Activated naive CD8-positive, alpha-beta T cell treated with anti-CD3 and anti-CD28 coated beads for 36 hours (primary cell): ENCODE measurements at places on chromosomes 11 and 22. TPM values are rescaled to one million over a fixed set of nuclear protein-coding genes. Genes with fewer than 3 reads are reported as not detected.
A peak's percentile ranks its signal among the peaks of the same experiment; 100 is the strongest.

Gene RAG1
- 0.43 TPM for total RNA-seq

GRCh38 chr22:36068776-36069344 is 40.2 kb upstream of the RBFOX2 start:
- H3K4me3 ChIP-seq: no peak overlapping the region
- no peaks in the 10 kb centered on the region for H3K36me3 ChIP-seq
- no peak overlapping the region for H3K27ac ChIP-seq
- peaks cover 7% of the 10 kb centered on the region for H3K4me1 ChIP-seq

- no peaks in the 10 kb centered on the region for H3K36me3 ChIP-seq
- no peak for DNase-seq
- H3K4me3 ChIP-seq: no peak overlapping the region
- no peak overlapping the region for H3K27ac ChIP-seq
- H3K4me1 ChIP-seq: no peaks in the 10 kb centered on the region
Observed at GRCh38 chr11:92611157-92611556, 358.3 kb upstream of the MTNR1B start.

Gene LDLRAD3
- 0.24 TPM for total RNA-seq

Gene TRPM5
- total RNA-seq: not detected

Gene XBP1
- 111 TPM for total RNA-seq

Gene UPK3A
- not detected for total RNA-seq

GRCh38 chr11:110349138-110349996 is 53.0 kb upstream of the RDX start:
- H3K27me3 ChIP-seq: no peaks in the 10 kb centered on the region
- peak; percentile 82 for DNase-seq
- H3K27ac ChIP-seq: peak overlapping the region; percentile 96
- peaks cover 49% of the 10 kb centered on the region for H3K4me1 ChIP-seq

Gene CNTF
- 3.3 TPM for total RNA-seq

GRCh38 chr11:115636753-115637527 is 132.7 kb upstream of the CADM1 start:
- no peak overlapping the region for H3K27ac ChIP-seq
- no peaks in the 10 kb centered on the region for H3K4me1 ChIP-seq
- H3K4me3 ChIP-seq: no peak overlapping the region
- no peak for DNase-seq
- no peaks in the 10 kb centered on the region for H3K27me3 ChIP-seq
- H3K36me3 ChIP-seq: no peaks in the 10 kb centered on the region

GRCh38 chr11:32830413-32830738 is 649 bp downstream of the PRRG4 start:
- peak overlapping the region; percentile 69 for H3K4me3 ChIP-seq
- DNase-seq: no peak
- H3K4me1 ChIP-seq: peaks cover 16% of the 10 kb centered on the region
- peaks cover 44% of the 10 kb centered on the region for H3K27me3 ChIP-seq
- peak overlapping the region; percentile 34 for H3K27ac ChIP-seq

Gene PANX3
- not detected for total RNA-seq

GRCh38 chr22:49366437-49366836 is 461.2 kb downstream of the BRD1 start:
- H3K27me3 ChIP-seq: peaks cover 20% of the 10 kb centered on the region
- no peak overlapping the region for H3K27ac ChIP-seq
- no peaks in the 10 kb centered on the region for H3K36me3 ChIP-seq
- no peak overlapping the region for H3K4me3 ChIP-seq
- DNase-seq: no peak

Gene RCOR2
- 0.82 TPM for total RNA-seq

Gene P2RY2
- total RNA-seq: not detected

Gene MS4A7
- total RNA-seq: not detected

DNA sequence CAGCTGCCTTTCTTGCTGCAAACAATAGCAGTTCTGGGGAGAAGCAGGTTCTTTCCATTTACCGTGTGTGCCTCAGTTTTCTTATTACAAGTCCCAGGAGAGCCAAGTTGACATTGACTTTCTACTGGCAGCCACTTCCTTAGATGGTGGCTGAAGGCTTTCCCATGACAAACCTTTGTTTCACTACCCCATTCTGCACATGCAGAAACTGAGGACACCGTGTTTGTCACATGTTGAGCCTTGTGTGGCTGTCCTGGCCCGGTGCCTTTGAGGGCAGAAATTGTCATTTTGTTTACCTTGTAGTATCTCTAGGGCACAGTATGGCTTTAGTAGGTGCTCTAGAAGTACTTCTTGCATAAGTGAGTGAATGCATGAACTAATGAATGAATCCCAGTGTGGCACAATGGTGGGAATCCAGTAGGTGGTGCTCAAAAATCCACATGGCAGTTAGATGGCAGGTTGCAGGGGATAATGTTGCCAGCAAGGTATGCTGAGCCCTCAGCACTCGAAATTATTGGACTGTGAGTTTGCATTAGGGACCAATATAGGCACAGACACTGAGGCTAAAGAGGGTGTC is 101.6 kb downstream of the CSNK2A3 start:
- no peaks in the 10 kb centered on the region for H3K27me3 ChIP-seq
- H3K27ac ChIP-seq: no peak overlapping the region
- peaks cover 1% of the 10 kb centered on the region for H3K36me3 ChIP-seq
- no peak for DNase-seq
- no peak overlapping the region for H3K4me3 ChIP-seq
- H3K4me1 ChIP-seq: peaks cover 2% of the 10 kb centered on the region

DNA sequence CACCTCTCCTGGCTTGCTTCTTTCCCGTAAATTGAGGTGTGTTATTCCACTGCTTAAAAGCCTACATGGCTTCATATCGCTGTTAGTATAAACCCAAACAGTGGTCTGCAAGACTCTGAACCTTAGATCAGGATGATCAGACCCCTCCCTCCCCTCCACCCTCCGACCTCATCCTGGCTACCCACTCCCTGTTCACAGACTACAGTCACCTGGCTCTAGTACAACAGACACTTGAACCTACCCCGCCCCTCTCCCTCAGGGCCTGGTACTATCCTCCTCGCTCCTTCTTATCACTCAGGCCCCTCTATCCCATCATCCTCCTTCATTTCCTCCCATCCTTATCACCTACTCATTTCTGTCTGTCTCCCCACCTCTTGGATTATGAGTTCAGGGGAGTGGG is 20.1 kb downstream of the PTPRJ start:
- H3K27me3 ChIP-seq: no peaks in the 10 kb centered on the region
- peaks cover 9% of the 10 kb centered on the region for H3K36me3 ChIP-seq
- H3K27ac ChIP-seq: peak overlapping the region; percentile 93
- H3K4me1 ChIP-seq: peaks cover 58% of the 10 kb centered on the region
- DNase-seq: no peak

DNA sequence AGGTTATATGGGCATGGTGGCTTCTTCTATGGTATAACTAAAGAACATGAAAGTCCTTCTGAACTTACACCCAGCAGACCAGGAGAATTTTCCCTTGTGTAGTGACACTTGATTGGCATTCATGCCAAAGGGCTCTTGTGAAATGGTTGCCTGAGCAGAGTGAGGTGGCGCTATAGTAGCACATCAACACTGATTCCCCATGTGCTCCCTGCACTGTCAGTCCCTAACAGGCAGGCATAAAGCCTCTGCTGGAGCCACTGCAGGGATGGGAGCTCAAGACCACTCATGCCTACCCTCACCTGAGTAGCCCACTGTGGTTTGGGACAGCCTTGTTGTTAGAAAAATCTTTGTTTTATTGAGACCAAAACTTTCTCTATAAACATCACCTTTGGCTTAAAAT is 92.6 kb upstream of the LIN7C start:
- no peaks in the 10 kb centered on the region for H3K27me3 ChIP-seq
- no peak overlapping the region for H3K27ac ChIP-seq
- H3K4me3 ChIP-seq: no peak overlapping the region
- H3K36me3 ChIP-seq: peaks cover 7% of the 10 kb centered on the region
- no peak for DNase-seq

- peaks cover 69% of the 10 kb centered on the region for H3K4me1 ChIP-seq
- H3K27ac ChIP-seq: no peak overlapping the region
- H3K27me3 ChIP-seq: no peaks in the 10 kb centered on the region
Observed at GRCh38 chr22:24155627-24156140, 25.6 kb upstream of the SUSD2 start.

Gene INS
- not detected for total RNA-seq

DNA sequence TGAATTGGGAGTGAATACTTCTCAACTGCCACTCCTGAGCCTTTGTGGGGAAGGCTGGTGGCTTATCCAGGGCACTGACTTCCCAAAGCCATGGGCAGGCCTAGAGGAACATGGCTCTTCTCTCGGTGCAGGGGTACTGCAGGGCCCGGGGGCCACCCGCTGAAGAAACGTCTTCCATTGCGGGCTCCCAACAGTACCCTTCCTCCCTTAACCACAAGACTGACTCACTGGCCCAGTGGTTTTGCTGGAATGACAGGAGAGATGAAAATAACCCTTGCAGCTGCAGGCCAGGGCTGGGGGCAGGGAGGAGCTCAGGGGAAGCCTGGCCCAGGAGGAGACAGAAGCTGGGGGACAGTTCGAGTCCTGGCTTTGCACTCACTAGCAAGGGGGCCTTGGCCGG is 13.5 kb downstream of the TXN2 start:
- H3K4me3 ChIP-seq: no peak overlapping the region
- H3K4me1 ChIP-seq: peaks cover 24% of the 10 kb centered on the region
- peaks cover 2% of the 10 kb centered on the region for H3K36me3 ChIP-seq
- peak overlapping the region; percentile 78 for H3K27ac ChIP-seq

DNA sequence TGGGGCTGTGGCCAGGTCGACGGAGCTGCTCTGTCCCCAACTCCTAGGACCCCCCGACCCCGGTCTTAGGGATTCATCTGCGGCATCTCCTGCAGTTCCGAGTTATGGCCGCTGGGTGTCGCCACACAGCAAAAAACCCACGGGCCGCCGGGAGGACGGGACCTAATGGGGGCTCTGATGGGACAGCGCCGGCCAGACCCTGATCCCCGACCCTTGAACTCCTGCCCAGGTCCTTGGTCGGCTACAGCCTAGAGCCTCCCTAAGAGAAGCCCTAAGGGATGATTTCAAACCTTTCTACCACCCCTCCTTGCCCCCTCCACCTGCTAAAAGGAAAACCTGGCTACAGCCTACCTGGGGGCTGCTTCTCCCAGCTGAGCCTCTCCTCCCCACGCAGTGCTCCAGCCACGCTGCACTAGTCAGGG is 30.8 kb upstream of the LRRC10B start:
- H3K4me1 ChIP-seq: peaks cover 3% of the 10 kb centered on the region
- H3K4me3 ChIP-seq: no peak overlapping the region
- peak; percentile 52 for DNase-seq
- H3K36me3 ChIP-seq: peaks cover 2% of the 10 kb centered on the region

Gene OR2D2
- not detected for total RNA-seq

DNA sequence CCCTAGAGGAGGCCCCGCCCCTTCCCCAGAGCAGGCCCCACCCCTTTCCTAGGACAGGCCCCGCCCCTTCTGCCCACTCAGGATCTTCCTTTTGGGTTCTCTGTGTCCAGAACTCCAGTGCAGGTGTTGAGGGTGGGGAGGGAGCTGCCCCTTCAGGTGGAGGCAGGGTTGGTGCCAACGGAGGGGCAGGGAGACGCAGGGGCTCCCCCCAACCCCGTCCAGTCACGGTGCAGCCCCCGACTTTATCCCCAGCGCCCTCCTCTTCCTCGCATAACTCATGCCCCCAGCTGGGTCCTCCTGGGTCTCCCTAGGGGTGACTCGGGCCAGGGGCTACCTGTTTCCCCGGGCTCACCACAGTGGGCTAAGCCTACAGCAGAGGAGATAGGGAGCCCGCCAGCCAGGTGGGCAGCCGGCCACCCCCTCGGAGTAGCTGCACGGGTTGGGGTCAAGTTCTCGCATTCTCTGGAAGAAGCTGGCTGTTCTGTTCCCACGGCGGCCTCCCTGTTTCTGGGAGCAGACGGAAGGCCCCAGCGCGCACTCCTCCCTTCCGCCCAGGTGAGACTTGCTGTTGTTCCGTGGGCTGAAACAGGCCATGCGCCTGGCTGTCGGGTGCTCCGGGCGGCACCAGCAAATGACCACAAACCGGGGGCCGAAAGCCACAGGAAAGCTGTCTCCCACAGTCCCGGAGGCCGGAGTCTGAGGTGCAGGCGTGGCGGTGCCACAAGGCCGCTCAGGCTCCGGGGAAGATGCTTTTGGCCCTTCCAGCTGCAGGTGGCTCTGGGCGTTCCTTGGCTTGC is 38.9 kb downstream of the MUC2 start:
- H3K4me1 ChIP-seq: no peaks in the 10 kb centered on the region
- peaks cover 1% of the 10 kb centered on the region for H3K27me3 ChIP-seq
- DNase-seq: no peak
- no peaks in the 10 kb centered on the region for H3K36me3 ChIP-seq
- H3K4me3 ChIP-seq: no peak overlapping the region

GRCh38 chr11:46259971-46260560 is 17.4 kb upstream of the CREB3L1 start:
- no peak for DNase-seq
- no peaks in the 10 kb centered on the region for H3K27me3 ChIP-seq
- no peaks in the 10 kb centered on the region for H3K4me1 ChIP-seq

GRCh38 chr11:65442842-65443331 is 20.3 kb downstream of the NEAT1 start:
- peaks cover 45% of the 10 kb centered on the region for H3K4me1 ChIP-seq
- H3K27me3 ChIP-seq: no peaks in the 10 kb centered on the region
- peaks cover 41% of the 10 kb centered on the region for H3K36me3 ChIP-seq
- no peak overlapping the region for H3K4me3 ChIP-seq
- DNase-seq: no peak

- H3K4me1 ChIP-seq: no peaks in the 10 kb centered on the region
- H3K4me3 ChIP-seq: no peak overlapping the region
- no peaks in the 10 kb centered on the region for H3K36me3 ChIP-seq
- no peak overlapping the region for H3K27ac ChIP-seq
- no peak for DNase-seq
Observed at GRCh38 chr11:75594211-75594610, 32.2 kb downstream of the SERPINH1 start.

Gene BLID
- total RNA-seq: not detected

GRCh38 chr11:45933846-45934579 is 11.6 kb downstream of the LARGE2 start:
- H3K27ac ChIP-seq: no peak overlapping the region
- no peak for DNase-seq
- H3K4me1 ChIP-seq: peaks cover 15% of the 10 kb centered on the region
- no peak overlapping the region for H3K4me3 ChIP-seq
- H3K27me3 ChIP-seq: no peaks in the 10 kb centered on the region

Gene DGKZ
- total RNA-seq: 101 TPM

Gene FGF3
- not detected for total RNA-seq

Gene ART1
- total RNA-seq: not detected

- no peak overlapping the region for H3K27ac ChIP-seq
- H3K27me3 ChIP-seq: peaks cover 3% of the 10 kb centered on the region
- no peak overlapping the region for H3K4me3 ChIP-seq
- no peaks in the 10 kb centered on the region for H3K36me3 ChIP-seq
- peaks cover 7% of the 10 kb centered on the region for H3K4me1 ChIP-seq
Observed at GRCh38 chr11:45887587-45887986, 2.1 kb downstream of the MAPK8IP1 start.

Gene C11orf42
- not detected for total RNA-seq

Gene CDHR5
- total RNA-seq: not detected

Gene P2RX3
- not detected for total RNA-seq

DNA sequence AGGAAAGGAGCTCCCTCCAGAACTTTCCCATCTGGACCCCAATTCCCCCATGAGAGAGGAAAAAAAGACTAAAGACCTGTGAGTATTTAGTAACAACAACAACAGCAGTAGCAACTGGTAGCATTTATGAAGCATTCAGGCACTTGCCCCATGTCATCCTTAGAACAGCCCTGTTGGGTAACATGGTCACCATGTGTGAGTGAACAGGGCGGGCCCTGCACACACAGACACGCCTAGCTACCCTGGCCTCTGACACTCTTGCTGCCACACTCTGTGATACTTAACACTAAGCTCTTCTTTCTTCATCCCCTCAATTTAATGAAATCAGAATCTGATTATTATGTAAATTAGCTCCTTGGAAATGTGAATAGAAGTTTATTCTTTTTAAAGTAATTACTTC is 26.1 kb upstream of the SLC25A18 start:
- H3K27ac ChIP-seq: no peak overlapping the region
- no peak for DNase-seq
- no peaks in the 10 kb centered on the region for H3K4me1 ChIP-seq
- no peak overlapping the region for H3K4me3 ChIP-seq
- no peaks in the 10 kb centered on the region for H3K27me3 ChIP-seq
- H3K36me3 ChIP-seq: no peaks in the 10 kb centered on the region

Gene OSM
- total RNA-seq: 50.7 TPM
